NCI-H774 (cell line): ENCODE measurements at places on chromosomes 7 and 10.

DNA sequence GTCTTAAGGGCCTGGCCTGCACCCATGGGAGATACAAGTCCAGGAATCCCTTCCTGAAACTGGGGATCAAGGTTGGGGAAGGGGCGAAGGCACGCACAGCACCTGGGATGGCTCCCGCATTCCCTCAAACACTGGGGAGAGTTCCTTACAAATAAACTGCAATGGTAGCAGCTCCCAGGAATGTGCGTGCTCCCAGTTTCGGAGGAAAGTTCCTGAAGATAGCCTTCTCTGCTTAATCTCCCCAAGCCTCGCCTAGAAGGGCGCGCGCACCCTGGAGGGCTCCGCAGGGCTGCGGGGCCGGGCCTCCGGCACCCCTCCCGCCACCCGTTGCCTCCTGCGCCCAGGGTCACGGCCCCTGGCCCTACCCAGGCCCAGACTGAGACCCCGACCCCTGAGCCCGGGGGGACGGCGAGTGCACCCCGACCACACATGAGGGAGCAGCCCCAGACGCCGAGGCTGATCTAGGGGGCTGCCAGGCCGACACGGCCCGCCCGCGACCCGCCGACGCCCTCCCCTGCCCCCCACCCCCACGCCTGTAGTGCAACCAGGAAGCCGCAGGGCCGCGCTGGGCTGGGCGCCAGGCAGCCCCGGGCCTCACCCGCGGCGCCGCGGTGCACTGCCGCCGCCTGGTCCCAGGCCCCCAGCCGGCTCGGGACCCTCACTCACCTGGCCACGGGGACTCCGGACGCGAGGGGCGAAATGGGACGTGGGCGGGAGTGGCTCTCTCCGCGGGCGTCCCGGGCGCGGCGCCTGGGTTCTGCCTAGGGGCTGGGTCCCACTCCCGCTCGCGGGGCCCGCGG lies 460 bp downstream of the ANXA11 start:
- no peak for DNase-seq

- DNase-seq, result no peak
These were observed 77.4 kb upstream of the ANLN start for GRCh38 chr7:36312064-36312914.

- no peak for DNase-seq
These were observed 126.2 kb upstream of the NRP1 start for GRCh38 chr10:33460505-33461294.

DNA sequence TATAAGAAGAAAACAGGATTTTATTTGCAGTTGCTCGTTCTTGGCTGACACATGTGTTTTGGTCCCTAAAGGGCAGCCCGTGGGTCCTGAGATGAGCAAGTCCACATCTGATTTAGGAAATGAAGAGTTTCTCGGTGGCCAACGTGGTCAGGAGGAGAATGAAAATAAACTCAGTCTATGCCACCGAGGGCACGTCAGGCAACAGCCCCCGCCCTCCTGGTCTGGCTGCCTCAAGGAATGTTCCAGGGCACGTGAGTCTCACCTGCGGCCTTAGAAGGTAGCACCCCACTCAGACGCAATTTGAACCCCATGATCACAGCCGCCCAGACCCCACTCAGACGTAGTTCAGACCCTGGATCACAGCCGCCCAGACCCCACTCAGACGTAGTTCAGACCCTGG lies 197.2 kb downstream of the ADARB2 start:
- no peak for DNase-seq

- DNase-seq, result no peak
These were observed 43.0 kb upstream of the OPN4 start for GRCh38 chr10:86611386-86611785.

- no peak for DNase-seq
These were observed 2.6 kb upstream of the TMEM130 start for GRCh38 chr7:98872328-98872924.

GRCh38 chr10:14605231-14605925 lies 169.3 kb downstream of the FAM107B start:
- DNase-seq, result no peak

- DNase-seq, result no peak
These were observed 23.0 kb upstream of the EGFR start for GRCh38 chr7:54995610-54996363.

DNA sequence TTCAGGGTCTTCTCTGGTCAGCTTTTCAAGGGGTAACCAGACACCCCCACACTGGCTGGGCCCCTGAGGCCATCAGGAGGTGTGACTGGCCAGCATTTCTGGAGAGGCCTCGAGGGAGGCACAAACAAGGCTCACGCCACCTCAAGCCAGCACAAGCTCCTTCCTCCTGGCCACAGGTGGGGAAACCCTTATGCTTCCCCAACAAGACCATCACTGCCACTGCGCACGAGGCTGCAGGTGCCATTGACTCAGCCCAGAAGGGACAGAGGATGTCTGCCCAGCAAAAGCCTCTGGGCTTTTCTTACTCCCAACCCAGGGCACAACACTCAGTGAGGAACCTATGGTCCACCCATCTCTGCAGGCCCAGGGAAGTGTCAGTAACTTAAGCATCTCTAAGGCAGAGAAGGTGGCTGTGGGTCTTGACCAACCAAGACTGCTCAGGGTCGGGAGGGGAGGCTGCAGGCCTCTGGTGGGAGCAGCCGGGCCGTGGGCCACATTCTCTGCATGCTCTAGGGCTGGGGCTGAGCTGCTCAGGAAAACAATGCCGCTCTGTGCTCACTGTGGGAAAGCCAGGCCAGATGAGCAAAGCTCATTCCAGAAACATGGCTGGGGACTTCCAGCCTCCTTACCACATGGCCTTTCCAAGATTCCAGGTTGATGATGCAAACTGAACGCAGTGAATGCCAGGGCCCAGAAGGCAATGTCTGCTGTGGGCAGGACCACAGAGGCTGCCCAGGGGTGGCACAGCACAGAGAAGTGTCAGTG lies 24.2 kb upstream of the RASSF4 start:
- DNase-seq, result no peak

GRCh38 chr7:34425631-34426384 lies 232.2 kb upstream of the NPSR1 start:
- no peak for DNase-seq

DNA sequence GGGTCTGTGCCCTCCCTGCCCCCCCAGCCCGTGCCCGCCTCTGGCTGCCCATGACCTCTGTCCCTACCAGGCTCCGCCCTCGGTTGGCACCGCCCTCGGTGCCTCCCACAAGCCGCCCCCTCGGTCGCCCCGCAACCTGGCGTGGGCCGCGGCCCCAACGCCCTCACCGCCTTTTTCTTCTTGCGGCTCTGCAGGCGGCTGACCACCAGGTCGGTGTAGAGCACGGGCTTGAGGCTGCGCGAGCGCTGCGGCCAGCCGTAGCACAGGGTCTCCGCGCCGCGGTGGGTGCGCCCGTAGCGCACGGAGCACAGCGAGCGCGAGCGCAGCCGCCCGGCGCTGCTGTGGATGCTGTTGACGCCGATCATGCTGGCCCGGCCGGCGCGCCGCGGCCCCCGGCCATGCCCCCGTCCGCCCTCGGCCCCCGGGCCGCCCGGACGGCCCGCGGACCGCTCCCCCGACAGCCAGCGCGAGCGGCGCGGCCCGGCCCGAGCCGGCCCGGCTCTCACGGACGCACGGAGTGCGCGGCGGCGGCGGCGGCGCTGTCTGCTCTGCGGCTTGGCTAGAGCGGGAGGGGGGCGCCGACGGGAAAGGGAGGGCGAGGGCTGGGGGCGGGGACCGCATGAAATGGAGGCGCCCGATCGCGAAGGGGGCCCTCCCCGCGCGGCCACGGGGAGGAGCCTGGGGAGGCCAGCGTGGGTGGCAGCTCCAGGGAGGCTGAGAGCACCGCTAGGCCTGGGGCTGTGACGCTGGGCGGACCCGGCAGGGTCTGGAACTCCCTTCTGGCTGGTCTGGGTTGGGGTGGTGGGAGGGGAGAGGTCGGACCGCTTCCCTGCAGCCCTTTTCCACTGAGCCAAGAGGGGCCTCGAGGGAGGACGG lies 9.6 kb downstream of the PSD start:
- DNase-seq, result no peak

DNA sequence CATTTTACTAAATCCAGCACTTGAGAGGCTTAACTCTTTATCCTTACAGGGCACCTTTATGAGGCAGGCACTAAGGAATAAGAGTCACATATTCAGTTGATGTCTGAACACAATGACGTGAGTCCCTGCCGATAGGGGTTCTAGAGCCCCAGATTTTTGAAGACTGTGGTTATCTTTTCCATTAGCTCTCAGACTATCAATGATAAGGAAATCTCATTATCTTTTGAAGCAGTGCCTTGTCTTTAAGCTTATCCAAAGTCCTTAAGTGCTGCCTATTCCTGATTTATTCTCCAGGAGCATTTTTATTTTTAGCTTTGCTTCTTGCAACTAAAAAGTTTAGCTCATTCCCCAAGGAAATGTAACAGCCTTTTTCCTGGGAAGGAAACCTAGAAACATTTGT lies 444.1 kb upstream of the LRRN3 start:
- DNase-seq, result no peak

DNA sequence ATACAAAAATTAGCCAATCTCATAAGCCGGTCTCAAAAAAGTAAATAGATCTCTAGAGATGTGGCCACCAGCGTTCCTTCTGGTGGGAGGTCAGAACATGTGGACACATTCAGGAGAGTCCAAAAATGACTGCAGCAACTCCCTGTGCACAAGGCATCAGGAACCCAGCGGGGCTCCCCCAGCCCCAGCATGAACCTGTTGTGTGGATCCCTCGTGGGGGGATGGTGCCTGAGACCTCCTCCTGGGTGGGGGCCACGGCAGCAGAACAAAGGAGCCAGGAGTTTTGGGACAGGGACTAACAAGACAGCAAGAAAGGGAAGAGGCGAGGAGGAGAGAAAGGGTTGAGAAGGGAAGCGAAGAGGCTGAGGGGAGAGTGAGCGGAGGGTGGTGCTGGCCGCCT lies 121.8 kb downstream of the WDR37 start:
- DNase-seq, result no peak

GRCh38 chr10:7571981-7572380 lies 94.8 kb downstream of the ITIH5 start:
- no peak for DNase-seq

DNA sequence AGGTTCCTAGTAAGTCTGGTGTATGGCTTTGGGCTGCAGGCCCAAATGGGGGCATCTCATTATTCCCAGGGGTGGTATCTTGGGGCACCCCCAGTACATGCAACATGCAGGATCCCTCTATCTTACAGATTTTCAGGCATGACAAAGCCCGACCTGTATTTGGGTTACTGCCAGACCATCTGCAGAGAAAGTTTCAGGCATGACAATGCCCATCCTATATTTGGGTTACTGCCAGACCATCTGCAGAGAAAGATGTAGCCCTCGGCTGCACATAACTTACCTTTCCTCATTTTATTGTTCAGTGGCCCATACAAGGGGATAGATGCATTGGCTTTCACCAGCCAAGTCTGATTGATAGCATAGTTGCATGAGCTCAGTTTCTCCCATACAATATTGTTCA lies 112.2 kb upstream of the RAB18 start:
- DNase-seq, result no peak

DNA sequence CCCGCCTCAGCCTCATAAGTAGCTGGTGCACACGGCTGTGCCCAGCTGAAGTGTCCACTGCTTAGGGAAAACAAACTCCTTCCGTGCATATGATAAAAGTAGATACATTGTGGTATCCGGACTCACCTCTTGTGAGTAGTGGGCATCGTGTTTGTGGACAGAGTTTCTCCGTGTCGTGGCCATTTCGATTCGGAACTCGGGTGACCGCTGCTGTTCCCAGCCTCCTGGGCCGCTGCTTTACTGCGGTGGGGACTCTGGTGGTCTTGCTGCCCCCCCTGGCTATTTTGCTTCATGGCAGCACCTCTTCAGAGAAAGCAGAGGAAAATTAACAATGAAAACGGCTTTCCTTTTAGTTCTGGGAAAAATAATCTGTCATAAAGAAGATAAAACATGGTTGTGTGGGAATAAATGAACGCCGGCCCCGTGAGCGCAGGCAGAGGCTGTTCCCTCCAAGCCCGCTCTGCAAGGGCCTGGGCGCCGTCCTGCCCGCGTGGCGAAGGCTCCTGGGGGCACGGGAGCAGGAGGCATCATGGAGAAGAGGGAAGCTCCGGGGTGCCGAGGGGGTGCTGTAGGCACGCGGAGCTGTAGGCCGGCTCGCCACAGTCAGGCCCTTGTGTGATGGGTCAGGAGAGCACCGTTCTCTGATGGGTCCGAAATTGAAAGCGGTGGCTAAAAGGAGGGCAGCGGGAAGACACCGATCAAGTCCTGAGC lies 107.4 kb downstream of the ACTR3B start:
- DNase-seq, result no peak

DNA sequence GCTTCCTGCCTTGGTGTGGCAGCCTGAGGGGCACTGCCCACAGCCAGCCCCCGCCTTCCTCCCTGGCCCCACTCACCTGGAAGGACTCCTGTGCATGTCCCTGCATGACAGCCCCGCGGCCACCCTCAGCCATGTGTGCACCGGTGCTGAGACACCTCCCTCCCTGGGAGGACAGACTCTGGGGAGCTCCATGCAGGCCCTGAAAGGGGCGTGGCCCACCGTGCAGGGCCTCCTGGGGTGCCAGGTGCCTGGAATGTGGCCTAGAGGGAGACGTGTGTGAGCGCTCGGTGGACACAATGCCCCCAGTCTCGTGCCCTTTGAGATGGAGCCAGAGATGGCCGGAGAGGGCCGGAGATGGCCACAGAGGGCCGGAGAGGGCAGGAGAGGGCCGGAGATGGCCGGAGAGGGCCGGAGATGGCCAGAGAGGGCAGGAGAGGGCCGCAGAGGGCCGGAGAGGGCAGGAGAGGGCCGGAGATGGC lies 59.1 kb upstream of the PPP2R2D start:
- DNase-seq, result no peak

DNA sequence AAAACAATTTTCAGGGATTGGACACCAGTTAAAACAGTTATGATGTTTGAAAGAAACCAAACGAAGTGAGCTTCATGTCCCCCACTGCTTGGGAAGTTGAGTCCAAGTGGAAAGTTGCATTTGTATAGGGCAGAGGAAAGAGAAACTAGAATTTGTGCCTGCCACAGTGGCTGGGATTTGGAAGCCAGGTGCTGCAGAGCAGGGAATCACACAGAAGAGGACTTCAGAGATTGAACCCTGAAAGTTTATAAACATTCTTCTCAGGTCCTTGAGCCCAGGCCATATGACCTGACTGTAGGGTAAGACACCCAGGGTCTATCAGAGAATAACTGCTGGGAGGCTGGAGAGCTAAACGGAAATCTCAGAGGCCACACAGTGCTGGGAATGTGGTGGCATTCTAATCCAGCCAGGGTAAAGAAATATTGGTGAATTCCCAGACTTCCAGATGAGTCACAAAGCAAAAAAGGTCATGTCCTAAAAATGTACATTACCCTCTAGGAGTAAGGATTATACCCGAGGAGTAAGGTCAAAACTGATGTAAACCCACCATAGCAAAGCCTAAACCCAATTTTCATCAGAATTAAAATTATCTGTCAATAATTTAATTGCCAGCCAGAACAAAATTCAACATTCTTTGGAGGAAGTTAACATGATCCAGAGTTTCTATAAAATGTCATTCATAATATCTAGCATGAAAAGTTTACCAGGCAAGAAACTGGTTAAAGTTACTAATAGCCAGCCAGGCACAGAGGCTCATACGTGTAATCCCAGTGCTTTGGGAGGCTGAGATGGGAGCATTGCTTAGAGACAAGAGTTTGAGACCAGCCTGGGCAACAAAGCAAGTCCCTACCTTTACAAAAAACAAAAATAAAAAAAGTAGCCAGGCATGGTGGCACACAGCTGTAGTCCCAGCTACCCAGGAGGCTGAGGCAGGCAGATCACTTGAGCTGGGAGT lies 31.2 kb downstream of the TOMM7 start:
- no peak for DNase-seq
